ENCODE measurements at places on chromosomes 4 and X.

DNA sequence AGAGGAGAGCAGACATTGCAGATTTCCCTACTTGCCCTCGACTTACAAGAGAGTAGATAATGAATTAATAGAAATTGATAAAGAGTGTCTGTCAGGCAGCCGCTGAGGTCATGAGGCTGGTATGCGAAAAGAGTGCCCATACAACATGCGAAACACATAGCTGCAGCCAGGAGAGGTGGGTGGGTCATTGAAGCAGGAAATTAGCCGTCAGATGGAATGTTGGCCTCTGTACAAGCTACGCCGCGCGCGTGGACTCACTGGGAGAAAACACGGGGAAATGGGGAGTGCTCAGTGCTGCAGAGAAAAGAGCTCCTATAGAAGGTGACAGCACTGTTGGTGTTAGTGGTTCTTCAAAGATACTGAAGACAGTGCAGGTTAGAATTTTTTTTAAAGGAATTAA, 125.1 kb downstream of the RAPGEF2 start:
- DNase-seq, result no peak

DNA sequence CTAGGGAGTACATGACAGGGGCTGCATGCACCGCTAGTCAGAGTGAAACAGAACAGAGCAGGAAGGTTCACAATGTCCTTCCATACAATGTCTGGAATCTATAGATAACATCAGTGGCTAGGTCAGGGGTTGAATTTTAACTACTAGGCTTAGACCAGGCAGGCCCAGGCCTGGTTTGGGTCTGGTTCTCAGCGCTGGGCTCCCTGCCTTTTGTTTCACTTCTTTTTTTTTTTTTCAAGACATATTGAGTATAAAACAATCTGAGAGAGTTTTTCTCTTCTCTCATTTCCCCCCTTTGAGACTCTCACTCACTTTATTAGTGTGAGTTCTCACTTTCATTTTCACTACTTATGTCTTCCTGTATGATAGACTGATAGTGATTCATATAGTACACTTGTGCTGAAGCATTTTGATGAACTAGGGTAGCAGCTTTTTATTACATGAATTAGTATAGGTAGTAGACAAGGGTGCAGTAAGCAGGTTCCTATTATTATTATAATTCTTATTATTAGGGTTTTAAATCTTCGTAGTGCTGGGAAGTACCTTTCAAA, 120.0 kb upstream of the ZDHHC15 start:
- DNase-seq, result no peak

DNA sequence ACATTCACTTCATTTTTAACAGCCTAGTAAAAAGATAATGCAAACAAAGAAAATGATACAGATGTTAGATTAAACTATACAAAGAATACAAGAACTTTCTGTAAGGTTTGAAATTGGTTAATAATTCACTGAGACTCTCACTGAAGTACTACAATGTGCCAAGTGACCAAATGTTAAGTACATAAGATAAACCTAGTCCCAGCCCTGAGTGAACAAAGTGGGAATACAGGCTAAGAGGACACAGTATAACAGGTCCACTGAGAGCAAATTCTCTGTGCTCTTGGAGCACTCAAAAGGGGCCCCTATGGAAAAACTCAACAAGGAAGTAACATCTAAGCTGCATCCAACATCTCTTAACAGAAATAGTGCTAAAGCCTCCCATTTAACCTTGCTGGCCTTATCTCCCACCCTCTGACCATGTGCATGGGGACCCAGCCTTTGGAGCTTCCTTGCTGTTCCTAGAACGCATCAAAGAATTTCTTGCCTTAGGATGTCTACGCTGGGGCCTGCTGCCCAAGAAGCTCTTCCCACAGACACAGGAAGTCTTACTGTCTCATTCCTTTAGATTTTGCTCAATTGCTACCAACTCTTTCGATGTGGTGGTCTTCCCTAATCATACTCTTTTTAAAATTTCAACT, 113.4 kb downstream of the ZAR1 start:
- DNase-seq, result no peak

DNA sequence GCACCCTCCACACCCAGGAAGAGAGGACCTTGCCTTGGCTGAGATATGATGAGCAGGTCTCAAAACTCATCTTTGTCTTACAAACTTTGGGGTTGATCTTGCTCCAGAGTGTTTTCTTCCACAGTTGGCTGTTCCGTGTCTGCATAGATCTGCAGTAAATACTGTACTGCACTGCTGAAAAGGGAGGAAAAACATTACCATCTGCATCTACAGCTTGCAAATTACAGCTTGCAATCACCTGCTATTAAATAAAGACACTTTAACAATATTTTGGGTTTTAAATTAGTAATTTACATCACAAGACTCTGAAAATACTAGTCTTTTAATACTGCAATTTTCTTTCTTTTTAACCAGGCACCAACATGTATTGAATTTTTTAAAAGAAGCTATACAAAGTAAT, 499.5 kb downstream of the STIM2 start:
- no peak for DNase-seq

- no peak for DNase-seq
Measured at GRCh38 chrX:153744210-153745066, 19.6 kb upstream of the PLXNB3 start.

GRCh38 chr4:15020502-15021286, 18.4 kb downstream of the CPEB2 start:
- DNase-seq, result no peak

DNA sequence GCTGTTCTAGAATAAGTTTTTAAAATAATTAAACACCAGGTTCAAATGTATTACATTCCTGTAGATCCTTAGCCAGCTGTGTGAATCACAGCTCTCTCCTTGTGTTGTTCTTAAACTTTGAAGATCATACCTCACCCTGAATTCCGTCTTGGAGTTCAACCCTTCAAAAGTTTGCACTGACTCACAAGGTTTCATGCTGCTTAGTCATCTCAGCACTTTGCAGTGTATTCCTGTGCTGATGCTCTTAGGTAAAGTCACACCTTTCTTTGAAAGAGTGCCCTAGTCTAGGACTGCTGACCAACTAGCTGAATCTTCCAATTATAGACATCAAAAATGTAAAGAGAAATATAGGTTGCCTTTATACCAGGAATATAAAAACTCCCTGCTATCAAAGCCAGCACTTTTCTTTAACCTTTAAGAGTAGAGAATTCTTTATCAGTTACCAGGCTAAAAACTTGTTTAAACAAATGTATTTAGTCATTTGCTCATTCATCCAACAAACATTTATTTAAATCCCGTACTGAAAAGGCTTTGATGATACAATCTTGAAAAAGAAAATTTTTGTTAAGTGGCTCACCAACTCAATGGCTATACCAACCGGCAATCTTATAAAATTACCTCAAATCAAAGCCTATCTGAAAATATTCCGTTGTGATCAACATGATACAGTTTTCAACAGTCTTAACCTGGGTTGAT, 169.7 kb downstream of the RAP1GDS1 start:
- DNase-seq, result no peak

DNA sequence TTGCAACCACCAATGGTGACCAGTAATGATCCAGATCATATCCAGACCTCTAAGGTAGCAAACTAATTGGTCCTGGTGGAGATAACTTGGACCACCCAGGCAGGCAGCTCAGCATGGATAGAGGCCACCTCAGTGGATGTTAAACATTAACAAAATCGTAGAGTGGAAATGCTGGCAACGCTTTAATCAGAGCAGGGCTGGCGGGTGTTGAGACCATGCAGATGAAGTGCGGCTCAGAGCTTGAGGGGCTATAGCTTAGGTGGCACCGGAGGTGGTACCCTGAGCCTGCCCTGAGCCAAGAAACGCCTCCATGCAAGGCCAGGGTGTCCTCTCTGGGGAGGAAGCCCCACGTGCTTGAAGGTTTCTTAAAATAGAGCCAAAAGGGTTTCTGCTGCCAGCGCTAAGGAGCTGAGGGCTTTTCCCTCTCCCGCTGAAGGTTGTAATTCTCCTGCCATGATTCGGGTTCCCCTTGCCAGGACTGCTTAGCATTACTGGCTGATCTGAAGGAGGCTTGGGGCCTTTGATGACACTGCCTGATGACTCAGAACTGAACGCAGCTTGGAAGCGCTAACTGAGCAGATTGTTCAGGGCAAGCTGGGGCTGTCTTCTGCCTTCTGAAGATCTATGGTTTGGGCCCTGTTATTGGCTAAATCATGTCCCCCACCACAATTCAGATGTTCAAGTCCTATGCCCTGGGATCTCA, 177.8 kb upstream of the ATP6AP2 start:
- no peak for DNase-seq

GRCh38 chr4:13182133-13182532, 302.0 kb downstream of the RAB28 start:
- DNase-seq, result no peak

DNA sequence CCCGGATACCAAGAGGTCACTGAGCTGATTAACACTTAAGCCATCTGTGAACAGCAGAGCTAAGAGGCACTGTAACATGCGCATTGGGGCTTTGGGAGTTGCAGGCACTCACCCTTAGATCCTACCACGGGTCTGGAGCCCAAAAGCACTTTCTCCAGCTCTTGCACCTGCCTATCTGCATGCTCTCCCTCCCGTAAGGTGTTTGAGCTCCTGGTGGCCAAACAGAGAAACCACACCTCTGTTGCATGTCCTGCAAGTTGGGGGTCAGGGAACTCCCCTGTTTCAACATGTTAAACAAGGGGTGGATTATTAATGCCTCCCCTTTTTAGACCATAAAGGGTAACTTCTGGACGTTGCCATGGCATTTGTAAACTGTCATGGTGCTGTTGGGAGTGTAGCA, 49.8 kb downstream of the GYPA start:
- no peak for DNase-seq

DNA sequence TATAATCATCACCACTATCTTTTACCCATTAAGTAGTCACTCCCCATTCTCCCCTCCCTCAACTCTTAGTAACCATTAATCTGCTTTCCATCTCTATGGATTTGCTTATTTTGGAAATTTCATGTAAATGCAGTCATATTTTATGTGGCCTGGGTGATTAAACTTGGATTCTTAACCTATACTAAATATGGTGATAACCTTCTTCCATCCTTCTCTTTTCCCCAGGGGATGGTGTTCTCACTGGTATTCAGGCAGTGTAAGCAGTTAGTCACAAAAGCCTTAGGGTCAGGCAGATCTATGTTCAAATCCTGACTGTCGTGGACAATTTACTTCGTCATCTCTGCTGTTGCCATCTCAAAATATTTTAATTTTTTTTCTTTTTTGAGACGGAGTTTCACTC, 29.6 kb downstream of the RAB40AL start:
- no peak for DNase-seq

- DNase-seq, result peak; percentile 63
Measured at GRCh38 chr4:2412534-2412884, 5.9 kb downstream of the ZFYVE28 start.

- no peak for DNase-seq
Measured at GRCh38 chr4:9988363-9988749, 32.9 kb downstream of the SLC2A9 start.

Data from stimulated activated CD8-positive, alpha-beta memory T cell treated with anti-CD3 and anti-CD28 coated beads, Interleukin-15, amount 100 ng/mL, for 48 hours (primary cell).